ENCODE measurements at places on chromosomes 2 and 18.

DNA sequence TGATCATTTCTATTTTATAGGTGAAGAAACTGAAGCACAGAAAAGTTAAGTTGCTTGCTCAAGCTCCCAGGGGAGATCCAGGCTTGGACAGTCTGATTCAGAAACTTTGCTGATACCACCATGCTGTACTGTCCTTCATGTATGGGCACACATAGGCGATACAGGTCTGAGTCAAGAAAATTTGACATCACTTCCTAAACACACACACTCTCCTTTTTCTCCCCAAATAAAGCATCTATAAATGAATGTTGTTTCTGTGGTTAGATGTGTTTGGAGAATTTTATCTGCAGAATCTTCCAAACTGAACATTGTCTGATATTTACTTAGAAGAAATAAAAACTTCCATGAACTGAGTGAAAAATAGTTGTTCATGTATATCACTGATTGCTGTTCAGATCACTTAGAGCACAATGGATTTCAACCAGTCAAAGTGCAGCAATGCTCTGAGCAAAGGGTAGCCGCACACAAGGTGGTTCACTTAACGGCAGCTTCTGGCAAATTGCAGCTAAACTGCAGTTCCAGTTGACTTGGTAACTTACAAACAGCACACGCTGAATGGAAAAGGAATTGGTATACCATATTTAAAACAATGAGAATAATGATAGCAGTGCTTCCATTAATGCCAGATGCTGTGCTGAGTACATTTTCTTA is 10.0 kb upstream of the AGFG1 start:
- DNase-seq: no peak

- DNase-seq: no peak
Measured at GRCh38 chr2:16665748-16666448, at the start of gene CYRIA. TSS of gene CYRIA (minus strand) at chr2:16665834. CDS start at chr2:16588119, 77,715 bp downstream.

DNA sequence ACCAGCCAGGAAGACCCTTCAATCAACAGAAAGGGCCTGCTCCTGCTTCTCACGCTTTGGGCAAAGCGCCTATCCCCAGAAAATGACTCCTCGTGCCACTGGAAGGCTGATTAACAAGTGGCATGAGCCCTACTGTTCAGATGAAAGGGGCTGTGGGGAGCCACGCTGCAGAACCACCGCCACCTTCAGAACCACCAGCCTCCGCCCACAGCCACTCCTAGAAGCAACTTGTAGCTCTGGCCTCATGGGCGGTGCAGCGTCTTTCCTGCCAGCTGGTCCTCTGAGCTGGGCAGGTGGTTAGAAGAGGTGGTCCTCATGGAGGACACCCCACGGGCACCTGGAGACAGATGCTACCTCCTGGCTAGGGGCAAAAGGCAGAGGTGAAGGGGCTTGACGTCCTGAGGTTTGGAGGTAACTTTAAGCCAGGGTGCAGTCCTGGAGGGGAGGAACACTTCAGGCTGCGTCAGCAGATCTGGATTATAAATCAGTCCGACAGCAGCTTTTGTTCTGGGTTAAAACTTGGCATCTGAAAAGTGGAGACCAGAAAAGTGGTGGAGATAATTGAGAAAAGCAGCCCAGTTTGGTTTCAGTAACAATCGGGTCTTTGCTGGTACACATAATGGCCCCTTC is 861 bp upstream of the SEMA4C start:
- no peak for DNase-seq

DNA sequence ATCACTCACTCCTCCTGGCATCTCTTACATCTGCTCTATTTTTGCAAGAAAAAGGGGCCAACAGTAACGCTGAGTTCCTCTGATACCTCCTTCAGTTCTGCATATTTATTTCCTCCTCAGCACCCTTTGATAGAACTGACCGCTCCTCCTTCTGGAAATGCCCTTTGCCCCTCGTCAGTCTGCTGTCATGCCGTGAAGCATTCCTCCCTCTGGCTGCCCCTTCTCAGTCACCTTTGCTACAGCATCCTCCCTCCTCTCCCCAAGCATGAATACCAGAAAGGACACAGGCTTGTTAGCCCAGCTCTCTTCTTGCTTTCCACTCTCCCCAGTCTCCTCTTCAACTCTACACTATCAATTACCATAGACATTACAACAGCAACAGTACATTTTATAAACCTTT is 135.4 kb downstream of the NBAS start:
- no peak for DNase-seq

GRCh38 chr2:96501886-96502810 is 3.0 kb downstream of the NEURL3 start:
- DNase-seq: no peak

- no peak for DNase-seq
Measured at GRCh38 chr2:218298314-218298875, 6.1 kb upstream of the TMBIM1 start.

DNA sequence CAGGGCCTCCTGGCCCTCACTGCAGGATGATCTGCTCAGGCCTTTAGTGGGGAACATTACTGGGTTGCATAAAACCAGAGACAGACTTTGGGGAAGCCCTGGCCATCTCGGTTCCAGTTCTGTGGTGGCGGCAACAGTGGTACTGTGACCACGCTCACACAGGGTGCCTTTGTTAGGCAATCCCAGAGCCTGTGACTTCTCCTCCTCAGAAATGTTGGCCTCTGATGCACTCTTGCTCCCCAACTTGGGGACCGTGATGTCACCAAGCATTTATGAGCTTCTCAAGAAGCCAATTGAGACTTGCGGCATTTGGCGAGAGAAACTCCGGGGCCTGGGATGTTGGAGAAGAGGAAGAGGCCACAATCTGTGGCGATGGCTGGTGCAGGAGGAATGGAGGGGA is 80.9 kb upstream of the PKDCC start:
- no peak for DNase-seq

GRCh38 chr18:54805571-54806334 is 22.5 kb upstream of the RAB27B start:
- peak; percentile 94 for DNase-seq

GRCh38 chr2:45496869-45497268 is 114.2 kb downstream of the SRBD1 start:
- DNase-seq: no peak

- peak; percentile 96 for DNase-seq
Measured at GRCh38 chr2:224221455-224221913, 180.4 kb downstream of the FAM124B start.

DNA sequence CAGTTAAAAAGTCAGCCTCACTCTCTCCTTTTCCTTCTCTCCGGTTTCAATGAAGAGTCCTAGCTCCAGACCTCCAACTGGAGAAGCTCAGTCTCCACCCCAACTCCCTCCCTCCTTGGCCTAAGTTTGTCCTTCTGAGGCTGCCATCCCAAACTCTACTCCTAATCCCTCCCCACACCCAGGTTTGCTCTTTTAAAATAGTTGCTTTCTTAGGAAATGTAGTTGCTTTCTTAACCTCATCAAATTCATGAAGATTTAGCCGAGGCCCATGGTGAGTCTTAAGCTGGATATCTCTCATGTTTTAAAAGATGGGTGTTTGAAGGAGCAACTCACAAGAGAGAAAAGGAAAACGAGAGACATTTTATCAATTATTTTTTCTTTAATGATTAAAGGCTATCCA is 937 bp upstream of the LANCL1 start:
- peak; percentile 35 for DNase-seq

DNA sequence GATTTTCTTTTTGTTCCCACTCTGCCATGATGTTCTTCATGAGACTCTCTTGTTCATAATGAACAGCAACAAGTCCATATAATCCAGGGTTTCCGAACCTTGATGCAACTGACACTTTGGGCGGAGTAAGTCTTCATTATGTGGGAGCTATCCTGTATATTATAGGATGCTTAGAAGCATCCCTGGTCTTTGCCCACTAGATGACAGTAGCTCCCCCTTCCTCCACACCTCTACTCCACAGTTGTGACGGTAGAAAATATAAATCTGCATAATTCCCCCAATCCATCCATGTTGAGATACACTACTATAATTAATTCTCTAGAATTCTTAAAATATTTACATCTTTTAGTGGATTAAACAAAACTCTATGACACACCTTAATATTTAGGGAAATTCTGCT is 482.2 kb upstream of the CELF4 start:
- DNase-seq: no peak

- DNase-seq: peak; percentile 25
Measured at GRCh38 chr2:61006486-61007105, 10.9 kb upstream of the PEX13 start.

DNA sequence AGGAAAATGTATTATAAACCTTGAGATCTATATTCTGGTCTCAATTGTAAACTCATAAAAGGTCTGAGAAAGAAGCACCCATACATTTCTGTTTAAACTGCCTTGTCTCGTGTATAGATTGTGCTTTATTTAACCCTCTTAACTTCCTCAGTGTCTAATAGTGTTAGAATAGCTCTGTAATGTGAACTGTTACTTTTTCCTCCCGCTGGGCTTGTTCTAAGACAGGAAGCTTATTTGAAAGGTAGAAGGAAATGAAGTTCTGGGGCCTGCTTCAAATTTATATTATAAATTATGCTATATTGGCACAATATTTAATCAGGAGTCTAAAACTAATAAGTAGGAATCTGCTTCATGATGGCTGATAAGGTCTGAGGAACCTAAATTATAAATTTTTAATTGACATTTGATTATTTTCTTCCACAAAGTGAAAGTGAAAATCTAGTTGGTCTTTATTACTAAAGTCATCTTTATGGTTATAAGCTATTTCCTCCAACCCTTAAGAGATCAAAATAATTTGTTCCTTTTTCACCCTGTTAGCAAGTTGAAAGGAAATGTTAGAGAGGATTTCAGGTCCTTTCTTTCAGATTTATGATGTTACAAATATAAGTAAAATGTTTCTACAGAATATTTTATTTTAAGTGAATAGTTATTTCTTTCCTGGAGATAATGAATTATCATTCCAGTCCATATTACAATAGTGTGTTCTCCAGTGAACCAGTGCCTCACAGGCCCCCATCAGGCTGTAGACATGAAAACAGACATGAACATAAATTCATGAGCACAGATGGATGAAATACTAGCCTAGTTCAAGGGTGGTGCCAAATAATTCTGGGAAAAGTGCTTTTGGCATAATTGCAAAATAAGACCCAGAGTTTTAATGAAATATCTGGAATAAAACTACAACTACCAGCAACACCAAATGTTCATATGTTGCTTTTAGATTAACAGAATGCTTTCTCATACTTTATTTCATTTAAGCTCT is 7.9 kb downstream of the MFSD6 start:
- no peak for DNase-seq

DNA sequence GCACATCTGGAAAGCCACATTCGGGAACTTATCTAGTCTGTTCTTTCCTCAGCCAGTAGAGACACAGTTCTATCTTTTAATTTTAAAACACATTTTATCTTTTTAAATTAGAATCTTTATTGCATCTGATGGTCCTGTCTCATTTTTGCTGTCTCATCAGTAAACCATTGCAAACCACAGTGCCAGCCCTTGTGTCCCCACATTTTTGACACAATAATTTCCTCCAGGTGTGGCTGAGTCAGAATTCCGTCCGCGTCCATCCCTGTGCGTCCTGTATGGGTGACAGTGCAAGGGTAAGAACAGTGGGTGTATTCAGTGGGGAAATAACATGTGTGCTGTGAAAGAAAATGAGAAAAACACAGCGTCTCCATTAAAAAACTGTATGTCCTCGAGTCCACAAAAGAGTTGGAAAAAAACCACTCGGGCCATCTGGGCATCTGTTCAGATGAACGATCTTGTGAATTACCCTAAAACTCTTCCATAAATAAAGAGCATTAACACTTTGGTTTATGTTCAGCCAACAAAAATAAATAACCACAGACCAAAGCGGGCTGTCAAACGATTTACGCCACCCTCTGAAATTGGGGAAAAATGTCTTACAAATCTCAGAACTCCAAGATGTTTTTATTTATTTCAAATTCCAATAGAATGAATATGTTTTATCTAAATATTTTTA is 137.3 kb downstream of the ZNF516 start:
- no peak for DNase-seq

GRCh38 chr18:37712776-37713175 is 147.2 kb upstream of the CELF4 start:
- no peak for DNase-seq

DNA sequence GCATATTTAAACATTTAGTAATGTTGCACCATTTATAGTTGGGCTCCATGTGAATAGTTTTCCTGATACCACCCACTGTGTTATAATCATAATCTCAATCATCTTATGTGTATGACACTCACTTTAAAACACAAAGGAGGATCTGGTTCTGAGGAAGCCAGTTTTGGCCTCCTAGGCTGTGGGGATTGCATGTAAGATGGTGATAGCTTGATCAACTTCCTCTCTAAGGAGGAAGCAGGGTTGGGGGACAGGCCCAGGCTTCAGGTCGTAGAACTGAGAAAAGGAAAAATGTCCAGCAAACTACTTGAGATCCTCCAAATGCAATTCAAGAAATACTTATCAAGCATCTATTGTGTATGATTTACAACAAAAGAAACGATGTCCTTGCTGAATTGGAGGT is 4.9 kb upstream of the PPM1B start:
- no peak for DNase-seq

- DNase-seq: no peak
Measured at GRCh38 chr2:109435901-109436598, 177.7 kb downstream of the SEPTIN10 start.

- DNase-seq: peak; percentile 96
Measured at GRCh38 chr18:3604498-3605408, 154.8 kb downstream of the TGIF1 start.

GRCh38 chr18:9705183-9705829 is 2.8 kb upstream of the RAB31 start:
- DNase-seq: peak; percentile 66

- peak; percentile 47 for DNase-seq
Measured at GRCh38 chr2:70871398-70872211, 36.0 kb upstream of the CD207 start.

- DNase-seq: no peak
Measured at GRCh38 chr2:187148059-187148714, 299.2 kb upstream of the ZSWIM2 start.

GRCh38 chr2:202355993-202356505 is 20.1 kb upstream of the BMPR2 start:
- no peak for DNase-seq

DNA sequence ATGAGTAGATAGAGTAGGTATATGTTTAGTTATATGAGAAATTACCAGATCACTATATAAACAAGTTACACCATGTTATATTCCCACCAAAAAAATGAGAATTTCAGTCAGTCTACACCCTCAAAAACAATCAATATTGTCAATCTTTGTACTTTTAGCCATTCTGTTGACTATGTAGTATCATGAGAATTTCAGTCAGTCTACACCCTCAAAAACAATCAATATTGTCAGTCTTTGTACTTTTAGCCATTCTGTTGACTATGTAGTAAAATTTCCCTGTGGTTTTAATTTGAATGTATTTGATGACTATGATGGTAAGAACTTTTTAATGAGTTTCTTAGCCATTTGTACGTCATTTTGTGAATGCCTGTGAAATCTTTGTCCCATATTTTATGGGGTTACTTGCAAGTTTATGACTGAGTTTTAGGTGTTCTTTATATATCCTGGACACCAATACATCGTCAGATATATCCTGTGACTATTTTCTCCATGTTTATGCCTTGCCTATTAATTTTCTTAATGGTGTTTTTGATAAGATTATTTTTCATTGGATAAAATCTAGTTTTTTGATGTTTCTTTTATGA is 528.4 kb upstream of the SPHKAP start:
- no peak for DNase-seq

- DNase-seq: no peak
Measured at GRCh38 chr18:57060814-57061213, 86.1 kb upstream of the BOD1L2 start.

GRCh38 chr2:50820176-50820575 is 211.8 kb downstream of the NRXN1 start:
- no peak for DNase-seq
